ENCODE measurements at places on chromosomes 16 and 17. TPM values are rescaled to one million over a fixed set of nuclear protein-coding genes. Genes with fewer than 3 reads are reported as not detected.

GRCh38 chr17:15462976-15463772 is 4.2 kb downstream of the CDRT4 start:
- H3K4me3 ChIP-seq: no peak overlapping the region
- H3K4me1 ChIP-seq: no peaks in the 10 kb centered on the region
- H3K27ac ChIP-seq: no peak overlapping the region
- DNase-seq: no peak
- H3K27me3 ChIP-seq: no peaks in the 10 kb centered on the region

DNA sequence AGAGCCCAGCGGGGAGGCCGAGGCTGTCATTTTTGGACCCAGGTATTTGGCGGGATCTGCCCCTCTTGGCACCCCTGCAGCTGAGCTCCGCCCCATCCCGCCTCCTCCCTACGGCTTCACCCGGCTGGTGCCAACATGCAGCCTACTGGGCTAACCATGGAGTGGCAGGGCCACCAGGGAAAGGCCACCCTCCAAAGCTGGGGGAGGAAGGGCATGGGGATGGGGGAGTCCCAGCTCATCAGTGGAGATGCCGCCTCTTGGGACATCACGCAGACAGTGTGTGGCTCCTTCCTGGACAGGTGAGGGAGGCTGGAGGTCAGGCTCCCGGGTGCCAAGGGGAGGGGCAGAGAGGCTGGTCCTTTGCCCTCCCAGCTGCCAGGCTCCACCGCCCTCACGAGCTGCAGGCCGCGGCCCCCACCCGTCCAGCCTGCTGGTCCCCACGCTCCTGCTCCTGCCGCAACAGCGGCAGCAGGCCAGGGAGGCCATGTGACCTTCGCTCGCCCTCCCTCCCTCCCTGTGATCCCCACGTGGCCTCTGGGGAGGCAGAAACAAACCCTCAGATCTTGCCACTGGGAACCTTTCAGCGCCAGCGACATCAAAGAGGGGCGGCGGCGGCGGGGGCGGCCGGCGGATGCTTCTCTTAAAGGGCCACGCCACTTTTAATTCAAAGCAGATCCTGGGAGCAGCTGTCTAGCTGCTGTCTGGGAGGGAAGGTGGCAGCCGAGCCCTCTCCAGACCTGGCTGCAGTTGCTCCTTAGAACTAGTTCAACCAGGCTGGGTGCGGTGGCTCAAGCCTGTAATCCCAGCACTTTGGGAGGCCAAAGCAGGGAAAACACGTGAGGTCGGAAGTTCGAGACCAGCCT is 6.8 kb upstream of the NOTUM start:
- DNase-seq: peak; percentile 96
- peak overlapping the region; percentile 68 for H3K4me3 ChIP-seq
- no peaks in the 10 kb centered on the region for H3K36me3 ChIP-seq
- H3K27ac ChIP-seq: peak overlapping the region; percentile 79
- H3K27me3 ChIP-seq: no peaks in the 10 kb centered on the region

DNA sequence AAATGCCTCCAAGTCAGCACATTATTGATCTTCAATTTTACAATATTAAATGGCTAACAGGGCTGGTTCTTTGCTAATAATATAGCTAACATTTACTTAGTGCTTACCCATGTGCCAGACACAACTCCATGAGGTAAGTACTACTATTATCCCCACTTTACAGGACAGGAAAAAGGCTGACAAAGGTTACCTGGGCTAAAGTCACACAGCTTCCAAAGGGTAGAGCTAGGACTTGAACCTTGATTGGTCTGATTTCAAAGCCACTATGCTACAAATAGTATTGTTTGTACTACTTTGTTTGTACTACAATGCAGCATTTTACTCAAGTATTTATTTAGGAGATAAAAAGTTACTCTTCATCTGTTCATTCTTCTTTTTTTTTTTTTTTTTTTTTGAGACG is 31.9 kb downstream of the BRD7 start:
- peak overlapping the region; percentile 89 for H3K27ac ChIP-seq
- DNase-seq: no peak
- peaks cover 62% of the 10 kb centered on the region for H3K4me1 ChIP-seq
- no peaks in the 10 kb centered on the region for H3K27me3 ChIP-seq

DNA sequence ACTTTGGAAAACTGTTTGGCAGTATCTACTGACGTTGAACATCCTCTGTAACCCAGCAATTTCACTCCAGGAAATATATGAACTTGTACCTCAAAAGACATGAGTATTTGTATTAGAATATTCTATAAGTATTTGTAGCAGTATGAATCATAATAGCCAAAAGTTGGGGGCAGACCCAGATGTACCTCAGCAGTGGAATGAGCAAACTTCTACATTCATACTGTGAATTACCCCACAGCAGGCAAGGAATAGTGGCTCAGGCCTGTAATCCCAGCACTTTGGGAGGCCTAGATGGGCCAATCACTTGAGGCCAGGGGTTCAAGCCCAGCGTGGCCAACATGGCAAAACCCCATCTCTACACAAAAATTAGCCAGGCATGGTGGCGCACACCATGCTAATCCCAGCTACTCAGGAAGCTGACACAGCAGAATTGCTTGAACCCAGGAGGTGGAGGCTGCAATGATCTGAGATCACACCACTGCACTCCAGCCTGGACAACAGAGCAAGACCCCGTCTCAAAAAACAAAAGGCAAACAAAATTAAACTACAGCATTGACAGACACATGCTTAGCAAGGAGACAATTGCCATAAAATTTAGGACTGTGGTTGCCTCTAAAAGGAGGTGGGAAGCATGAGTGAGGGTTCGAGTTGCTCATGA is 11.2 kb upstream of the HELZ start:
- DNase-seq: peak; percentile 14
- no peaks in the 10 kb centered on the region for H3K36me3 ChIP-seq
- H3K27me3 ChIP-seq: no peaks in the 10 kb centered on the region
- H3K27ac ChIP-seq: no peak overlapping the region
- no peak overlapping the region for H3K4me3 ChIP-seq
- peaks cover 23% of the 10 kb centered on the region for H3K4me1 ChIP-seq

- no peaks in the 10 kb centered on the region for H3K27me3 ChIP-seq
- H3K4me3 ChIP-seq: peak overlapping the region; percentile 77
- no peaks in the 10 kb centered on the region for H3K36me3 ChIP-seq
- H3K4me1 ChIP-seq: peaks cover 29% of the 10 kb centered on the region
- DNase-seq: no peak
Measured at GRCh38 chr17:50424996-50425681, 879 bp upstream of the ACSF2 start.

- no peaks in the 10 kb centered on the region for H3K27me3 ChIP-seq
- DNase-seq: no peak
- no peaks in the 10 kb centered on the region for H3K36me3 ChIP-seq
- H3K27ac ChIP-seq: peak overlapping the region; percentile 1
Measured at GRCh38 chr16:84513123-84513522, 8.7 kb upstream of the MEAK7 start.

- peaks cover 58% of the 10 kb centered on the region for H3K27me3 ChIP-seq
- DNase-seq: no peak
- no peak overlapping the region for H3K4me3 ChIP-seq
- no peaks in the 10 kb centered on the region for H3K4me1 ChIP-seq
- H3K27ac ChIP-seq: no peak overlapping the region
Measured at GRCh38 chr17:36183001-36183971, 6.8 kb upstream of the TBC1D3B start.

DNA sequence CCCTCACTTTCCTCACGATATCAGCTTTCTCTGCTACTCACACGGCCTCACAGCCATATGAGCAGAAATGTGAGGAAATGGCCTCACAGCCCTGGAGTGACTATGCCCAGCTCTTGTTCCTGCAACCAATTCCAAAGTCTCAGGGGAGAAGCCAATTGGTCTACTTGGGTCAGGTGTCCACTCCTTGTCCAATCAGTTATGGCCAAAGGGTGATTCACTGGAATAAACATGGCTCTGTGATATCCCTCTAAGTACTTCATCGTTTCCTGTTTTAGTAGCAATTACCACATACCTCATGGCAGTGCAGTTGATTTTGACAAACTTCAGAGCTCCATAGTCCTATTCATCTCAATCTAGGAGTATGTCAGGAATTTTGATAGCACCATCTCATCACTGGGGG is 195.4 kb downstream of the KATNIP start:
- peaks cover 13% of the 10 kb centered on the region for H3K36me3 ChIP-seq
- no peaks in the 10 kb centered on the region for H3K27me3 ChIP-seq
- peaks cover 4% of the 10 kb centered on the region for H3K4me1 ChIP-seq
- DNase-seq: no peak
- no peak overlapping the region for H3K27ac ChIP-seq

DNA sequence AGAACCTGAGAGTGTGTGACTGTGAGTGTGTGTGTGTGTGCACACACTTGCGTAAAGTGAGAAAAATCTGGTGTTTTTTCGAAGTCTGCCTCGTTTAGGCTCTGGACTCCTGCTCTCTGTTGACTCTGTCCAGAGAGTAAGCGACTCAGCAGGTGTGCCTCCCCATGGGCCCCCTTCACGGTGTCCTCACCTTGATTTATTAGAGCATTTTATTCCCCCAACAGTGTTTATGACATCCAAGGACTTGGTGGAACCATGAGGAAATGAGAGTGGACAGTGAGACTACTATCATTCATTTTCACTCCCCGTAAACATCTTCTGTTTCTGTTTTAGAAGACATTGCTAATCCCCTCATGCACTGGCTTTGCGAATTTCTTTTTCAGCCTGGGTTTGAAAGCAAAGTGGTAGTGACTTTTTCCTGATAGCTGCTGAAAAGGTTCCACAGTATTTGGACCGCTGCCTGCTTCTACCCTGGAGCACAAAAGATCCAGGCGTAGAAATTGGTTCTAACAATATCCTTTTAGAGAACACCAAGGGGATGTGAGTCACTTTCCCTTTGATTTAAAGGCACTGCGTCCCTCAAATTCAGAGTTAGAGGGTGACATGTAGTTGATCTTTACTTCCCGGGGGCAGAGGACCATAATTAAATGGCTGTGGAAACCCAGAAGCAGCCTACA is 218.2 kb downstream of the WWOX start:
- H3K27me3 ChIP-seq: no peaks in the 10 kb centered on the region
- no peak for DNase-seq
- no peaks in the 10 kb centered on the region for H3K4me1 ChIP-seq
- H3K4me3 ChIP-seq: no peak overlapping the region
- peaks cover 3% of the 10 kb centered on the region for H3K36me3 ChIP-seq

- peaks cover 11% of the 10 kb centered on the region for H3K27me3 ChIP-seq
- H3K4me3 ChIP-seq: no peak overlapping the region
- no peak overlapping the region for H3K27ac ChIP-seq
- H3K4me1 ChIP-seq: peaks cover 4% of the 10 kb centered on the region
Measured at GRCh38 chr16:48102083-48103008, 53.4 kb downstream of the ABCC12 start.

RDM1 gene
- total RNA-seq: 21.6 TPM

KRT20 gene
- not detected for total RNA-seq

SOST gene
- not detected for total RNA-seq

CIAO3 gene
- 32.7 TPM for total RNA-seq

KIF19 gene
- not detected for total RNA-seq
